ENCODE measurements at places on chromosomes 6 and 20.

GRCh38 chr20:52312132-52312729 is 120.7 kb upstream of the ZFP64 start:
- DNase-seq = peak; percentile 22

- no peak for DNase-seq
Measured at GRCh38 chr6:133857696-133858095, 31.2 kb upstream of the TCF21 start.

- no peak for DNase-seq
Measured at GRCh38 chr6:103783329-103783728, 1076.4 kb downstream of the HACE1 start.

DNA sequence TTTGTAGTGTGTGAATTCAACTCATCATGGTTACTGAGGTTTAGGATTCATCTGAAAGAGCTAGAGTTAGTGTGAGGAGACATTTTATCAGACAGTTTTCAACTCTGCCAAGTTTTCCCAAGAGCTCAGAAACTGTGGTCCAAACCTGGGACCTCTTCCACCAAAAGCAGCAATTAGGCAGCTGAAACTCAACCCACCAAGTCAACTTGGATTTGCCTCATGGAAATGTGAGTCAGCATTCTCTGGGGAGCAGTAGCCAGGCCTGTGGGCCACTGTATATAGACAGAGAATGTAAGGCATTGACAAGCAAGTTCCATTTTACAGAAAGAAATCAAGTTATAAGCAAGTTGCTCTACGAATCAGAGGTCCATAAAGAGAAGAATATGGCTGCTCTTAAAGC is 178.8 kb upstream of the HDDC2 start:
- no peak for DNase-seq

GRCh38 chr6:126143761-126144251 is 157.5 kb downstream of the TRMT11 start:
- DNase-seq = no peak

- no peak for DNase-seq
Measured at GRCh38 chr6:12818324-12818723, 101.8 kb downstream of the PHACTR1 start.

DNA sequence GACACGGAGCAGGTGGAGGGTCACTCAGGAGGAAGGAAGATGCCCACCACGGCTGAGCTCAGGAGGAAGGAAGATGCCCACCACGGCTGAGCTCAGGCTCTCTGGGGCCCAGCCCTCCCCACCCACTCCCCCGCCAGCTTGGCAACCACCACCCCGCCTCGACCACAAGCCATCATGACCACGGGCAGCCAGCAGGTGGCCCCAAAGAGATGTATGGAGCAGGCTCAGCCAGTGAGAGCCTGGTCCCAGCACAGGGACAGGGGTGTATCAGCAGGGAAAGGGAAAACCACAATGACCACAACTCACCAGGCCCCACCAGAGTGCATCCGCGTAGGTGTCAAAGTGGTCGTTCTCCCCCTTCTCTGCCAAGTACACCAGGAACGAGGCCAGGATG is 30.4 kb downstream of the KCNQ2 start:
- DNase-seq = no peak

All from GM04504 (cell line).